ENCODE measurements at places on chromosomes 11 and 22.

DNA sequence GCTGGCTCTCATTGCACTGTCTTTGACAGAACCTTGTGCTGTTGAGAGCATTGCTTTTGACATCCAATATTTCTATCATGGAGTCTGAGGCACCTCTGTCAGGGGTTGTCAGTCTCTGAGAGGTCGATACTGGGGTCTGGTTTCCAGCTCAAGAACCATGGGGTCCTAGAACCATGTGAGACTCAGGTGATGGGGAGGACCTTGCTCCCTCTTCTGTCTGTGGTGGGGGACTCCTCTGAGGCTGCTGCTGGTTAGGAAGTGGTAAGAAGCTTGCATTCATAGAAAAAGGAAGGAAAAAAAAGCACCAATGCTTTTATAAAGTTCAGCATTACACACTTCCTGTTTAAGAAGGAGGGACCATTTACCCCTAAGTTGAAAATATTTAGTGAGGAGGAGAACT lies 91.8 kb upstream of the CD44 start:
- DNase-seq = no peak
- no peaks in the 10 kb centered on the region for H3K4me1 ChIP-seq
- peaks cover under 1% of the 10 kb centered on the region for H3K27me3 ChIP-seq
- H3K4me3 ChIP-seq = no peak overlapping the region
- H3K27ac ChIP-seq = no peak overlapping the region

- no peak overlapping the region for H3K4me3 ChIP-seq
- H3K27ac ChIP-seq = no peak overlapping the region
- no peak for DNase-seq
- no peaks in the 10 kb centered on the region for H3K36me3 ChIP-seq
- H3K4me1 ChIP-seq = peaks cover 5% of the 10 kb centered on the region
Observed at GRCh38 chr11:77771135-77771534, 49.4 kb downstream of the RSF1 start.

DNA sequence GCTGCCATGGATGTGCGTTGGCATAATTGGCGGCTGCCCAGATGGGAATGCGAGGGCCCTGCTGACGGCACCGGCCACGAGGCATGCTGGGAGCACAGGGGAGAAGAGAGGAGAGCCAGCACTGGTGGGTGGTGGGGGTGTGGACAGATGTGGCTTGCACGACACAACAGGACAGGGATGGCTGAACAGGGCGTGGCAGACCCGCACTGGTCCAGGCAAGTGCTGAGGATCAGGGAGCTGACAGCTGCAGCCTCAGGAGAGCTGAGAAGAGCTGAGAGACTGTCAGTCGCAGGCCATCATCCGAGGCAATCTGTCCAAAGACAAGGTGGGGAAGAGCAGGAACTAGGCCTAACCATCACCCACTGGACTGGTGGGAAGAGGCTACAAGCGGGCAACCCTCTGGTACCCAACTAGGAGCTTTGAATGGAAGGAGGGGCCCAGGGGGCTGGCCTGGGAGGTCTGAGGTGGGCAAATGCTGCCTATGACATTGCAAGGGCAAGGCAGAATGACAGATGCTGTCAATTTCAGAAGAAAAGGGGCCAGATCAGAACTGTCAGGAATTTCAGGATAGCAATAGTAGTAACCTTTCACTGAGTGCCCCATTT lies 2.4 kb downstream of the GNB1L start:
- H3K27me3 ChIP-seq = no peaks in the 10 kb centered on the region
- peaks cover 29% of the 10 kb centered on the region for H3K4me1 ChIP-seq
- H3K27ac ChIP-seq = peak overlapping the region; percentile 62
- peak overlapping the region; percentile 99 for H3K4me3 ChIP-seq

- H3K4me3 ChIP-seq = no peak overlapping the region
- H3K27ac ChIP-seq = peak overlapping the region; percentile 78
- H3K36me3 ChIP-seq = no peaks in the 10 kb centered on the region
- H3K27me3 ChIP-seq = peaks cover 6% of the 10 kb centered on the region
Observed at GRCh38 chr11:72828692-72829101, 14.5 kb downstream of the ATG16L2 start.

GRCh38 chr11:17683377-17684161 lies 35.8 kb upstream of the MYOD1 start:
- H3K36me3 ChIP-seq = no peaks in the 10 kb centered on the region
- no peaks in the 10 kb centered on the region for H3K4me1 ChIP-seq
- no peak overlapping the region for H3K4me3 ChIP-seq
- H3K27ac ChIP-seq = peak overlapping the region; percentile 66
- DNase-seq = no peak
- peaks cover 65% of the 10 kb centered on the region for H3K27me3 ChIP-seq

DNA sequence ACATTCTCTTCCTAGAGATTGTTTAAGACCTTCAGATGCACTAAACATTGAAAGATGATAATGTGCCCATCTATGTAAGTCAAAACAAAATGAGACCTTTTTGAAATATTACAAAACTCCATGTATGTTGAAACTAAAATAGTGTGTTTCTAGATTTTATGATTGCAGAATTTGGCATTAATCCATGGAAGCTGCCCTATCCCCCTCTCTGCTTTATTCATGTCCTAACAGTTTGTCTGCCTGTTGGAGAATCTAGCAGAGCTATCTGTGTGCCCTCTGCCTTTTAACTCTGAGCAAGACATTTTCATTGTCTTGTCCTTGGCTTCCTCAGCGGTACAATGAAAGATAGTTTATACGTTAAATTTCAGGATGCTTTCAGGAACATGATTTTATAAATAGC lies 105.5 kb downstream of the FAT3 start:
- peaks cover 39% of the 10 kb centered on the region for H3K4me1 ChIP-seq
- DNase-seq = no peak
- H3K4me3 ChIP-seq = no peak overlapping the region

DNA sequence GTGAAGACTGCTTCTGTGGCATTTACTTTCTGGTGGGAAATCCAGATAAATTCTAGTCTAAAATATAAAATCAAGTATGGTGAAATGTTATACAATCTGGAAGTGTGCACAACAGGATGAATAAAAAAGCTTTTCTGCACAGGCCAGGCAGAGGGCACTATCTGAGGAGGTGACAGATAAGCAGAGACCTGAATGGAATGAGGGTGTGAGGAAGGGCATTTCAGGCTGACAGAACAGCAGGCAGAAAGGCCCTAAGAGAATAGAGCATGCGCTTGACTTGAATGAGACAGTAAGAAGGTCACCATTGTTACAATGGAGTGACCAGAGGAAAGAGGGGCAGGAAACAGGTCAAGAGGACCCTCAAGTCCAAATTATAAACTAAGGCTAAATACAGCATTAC lies 33.6 kb upstream of the FNBP4 start:
- H3K36me3 ChIP-seq = peaks cover 16% of the 10 kb centered on the region
- no peaks in the 10 kb centered on the region for H3K27me3 ChIP-seq
- H3K27ac ChIP-seq = no peak overlapping the region
- no peak for DNase-seq
- no peaks in the 10 kb centered on the region for H3K4me1 ChIP-seq

GRCh38 chr11:2090172-2091111 lies 48.7 kb downstream of the IGF2 start:
- no peak overlapping the region for H3K4me3 ChIP-seq
- no peaks in the 10 kb centered on the region for H3K27me3 ChIP-seq

GRCh38 chr11:116646191-116646590 lies 126.6 kb downstream of the BUD13 start:
- no peaks in the 10 kb centered on the region for H3K36me3 ChIP-seq
- peaks cover 6% of the 10 kb centered on the region for H3K27me3 ChIP-seq
- peaks cover 10% of the 10 kb centered on the region for H3K4me1 ChIP-seq
- no peak for DNase-seq
- H3K4me3 ChIP-seq = no peak overlapping the region

DNA sequence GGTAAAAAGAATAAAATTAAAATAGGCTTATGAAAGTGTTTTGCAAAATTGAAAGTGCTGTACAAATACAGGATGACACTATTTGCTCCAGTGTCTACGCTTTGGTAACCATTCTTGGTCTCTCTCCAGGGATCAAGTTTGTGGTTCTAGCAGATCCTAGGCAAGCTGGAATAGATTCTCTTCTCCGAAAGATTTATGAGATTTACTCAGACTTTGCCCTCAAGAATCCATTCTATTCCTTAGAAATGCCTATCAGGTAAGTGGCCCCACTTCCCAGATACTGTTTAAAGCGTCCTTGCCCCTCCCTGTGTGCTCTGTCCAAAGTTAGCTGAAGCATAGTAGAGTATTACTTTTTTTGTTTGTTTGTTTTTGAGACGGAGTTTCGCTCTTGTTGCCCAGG lies 3.1 kb downstream of the TRAPPC4 start:
- no peak for DNase-seq
- H3K4me1 ChIP-seq = peaks cover 42% of the 10 kb centered on the region
- peaks cover 16% of the 10 kb centered on the region for H3K36me3 ChIP-seq
- no peaks in the 10 kb centered on the region for H3K27me3 ChIP-seq
- no peak overlapping the region for H3K27ac ChIP-seq
- peak overlapping the region; percentile 81 for H3K4me3 ChIP-seq

DNA sequence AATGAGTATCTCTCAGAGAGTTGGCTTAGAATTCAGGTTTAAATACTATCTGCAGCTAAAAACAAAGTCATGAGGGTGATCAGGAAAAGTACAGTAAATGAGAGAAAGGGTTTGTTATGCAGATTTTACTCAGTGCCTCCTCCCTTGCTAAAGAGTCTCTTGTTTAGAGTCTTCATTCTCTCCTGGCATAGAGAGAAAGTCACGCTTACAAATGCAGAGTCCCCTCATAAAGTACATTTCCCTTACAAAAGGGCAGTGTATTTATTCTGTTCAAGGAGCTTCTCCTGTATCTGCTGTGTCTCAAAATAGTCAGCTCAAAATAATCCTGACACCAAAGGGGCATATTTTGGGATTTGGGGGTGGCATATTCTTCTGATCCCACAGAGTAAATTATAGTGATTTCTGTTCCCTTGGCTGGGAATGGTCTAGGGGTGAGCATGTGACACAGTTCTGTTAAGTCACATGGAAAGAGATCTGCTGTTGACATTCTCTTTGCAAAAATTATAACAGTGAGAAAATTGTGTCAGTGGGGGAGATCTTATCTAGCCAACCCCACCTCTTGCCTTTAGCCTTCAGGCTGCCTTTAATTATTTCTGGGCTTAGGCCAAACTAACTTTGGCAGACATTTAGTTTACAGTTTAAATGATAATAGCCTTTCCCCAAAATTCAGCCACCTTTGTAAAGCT lies 102.9 kb downstream of the MTNR1B start:
- peaks cover 9% of the 10 kb centered on the region for H3K4me1 ChIP-seq
- H3K27me3 ChIP-seq = peaks cover 5% of the 10 kb centered on the region
- no peak overlapping the region for H3K27ac ChIP-seq
- DNase-seq = no peak
- no peaks in the 10 kb centered on the region for H3K36me3 ChIP-seq

GRCh38 chr22:46803031-46803880 lies 40.8 kb downstream of the TBC1D22A start:
- H3K4me3 ChIP-seq = no peak overlapping the region
- peaks cover 10% of the 10 kb centered on the region for H3K36me3 ChIP-seq
- H3K27me3 ChIP-seq = no peaks in the 10 kb centered on the region
- no peak overlapping the region for H3K27ac ChIP-seq
- DNase-seq = peak; percentile 30

- DNase-seq = no peak
- H3K4me1 ChIP-seq = peaks cover 14% of the 10 kb centered on the region
- no peak overlapping the region for H3K27ac ChIP-seq
- no peaks in the 10 kb centered on the region for H3K36me3 ChIP-seq
Observed at GRCh38 chr11:67613313-67613959, 6.7 kb downstream of the NDUFV1 start.

DNA sequence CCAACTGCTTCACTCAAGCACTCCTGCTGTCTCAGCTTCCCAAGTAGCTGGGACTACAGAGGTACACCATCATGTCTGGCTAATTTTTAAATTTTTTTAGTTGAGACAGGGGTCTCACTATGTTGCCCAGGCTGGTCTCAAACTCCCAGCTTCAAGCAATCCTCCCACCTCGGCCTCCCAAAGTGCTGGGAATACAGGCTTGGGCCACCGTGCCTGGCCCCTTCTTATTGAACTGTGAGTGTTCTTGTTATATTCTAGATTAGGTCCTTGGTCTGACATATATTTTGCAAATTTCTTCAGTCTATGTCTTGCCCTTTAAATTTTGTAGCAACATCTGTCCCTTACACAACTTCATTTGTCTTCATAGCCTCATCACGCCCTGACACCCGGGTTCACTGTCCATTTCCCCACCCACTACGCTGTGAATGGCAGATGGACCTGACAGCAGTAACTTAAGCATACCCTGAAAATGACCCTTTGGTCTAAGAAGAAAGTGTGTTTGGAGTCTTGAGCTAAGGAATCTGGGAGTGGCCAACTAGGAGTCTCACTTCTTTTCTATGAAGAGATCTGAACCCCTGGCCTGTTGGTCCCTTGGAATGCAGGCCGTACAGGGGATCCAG lies 4.2 kb upstream of the FAM118A start:
- H3K27me3 ChIP-seq = no peaks in the 10 kb centered on the region
- H3K27ac ChIP-seq = no peak overlapping the region
- H3K36me3 ChIP-seq = no peaks in the 10 kb centered on the region
- no peak for DNase-seq
- H3K4me3 ChIP-seq = peak overlapping the region; percentile 27
- peaks cover 15% of the 10 kb centered on the region for H3K4me1 ChIP-seq

DNA sequence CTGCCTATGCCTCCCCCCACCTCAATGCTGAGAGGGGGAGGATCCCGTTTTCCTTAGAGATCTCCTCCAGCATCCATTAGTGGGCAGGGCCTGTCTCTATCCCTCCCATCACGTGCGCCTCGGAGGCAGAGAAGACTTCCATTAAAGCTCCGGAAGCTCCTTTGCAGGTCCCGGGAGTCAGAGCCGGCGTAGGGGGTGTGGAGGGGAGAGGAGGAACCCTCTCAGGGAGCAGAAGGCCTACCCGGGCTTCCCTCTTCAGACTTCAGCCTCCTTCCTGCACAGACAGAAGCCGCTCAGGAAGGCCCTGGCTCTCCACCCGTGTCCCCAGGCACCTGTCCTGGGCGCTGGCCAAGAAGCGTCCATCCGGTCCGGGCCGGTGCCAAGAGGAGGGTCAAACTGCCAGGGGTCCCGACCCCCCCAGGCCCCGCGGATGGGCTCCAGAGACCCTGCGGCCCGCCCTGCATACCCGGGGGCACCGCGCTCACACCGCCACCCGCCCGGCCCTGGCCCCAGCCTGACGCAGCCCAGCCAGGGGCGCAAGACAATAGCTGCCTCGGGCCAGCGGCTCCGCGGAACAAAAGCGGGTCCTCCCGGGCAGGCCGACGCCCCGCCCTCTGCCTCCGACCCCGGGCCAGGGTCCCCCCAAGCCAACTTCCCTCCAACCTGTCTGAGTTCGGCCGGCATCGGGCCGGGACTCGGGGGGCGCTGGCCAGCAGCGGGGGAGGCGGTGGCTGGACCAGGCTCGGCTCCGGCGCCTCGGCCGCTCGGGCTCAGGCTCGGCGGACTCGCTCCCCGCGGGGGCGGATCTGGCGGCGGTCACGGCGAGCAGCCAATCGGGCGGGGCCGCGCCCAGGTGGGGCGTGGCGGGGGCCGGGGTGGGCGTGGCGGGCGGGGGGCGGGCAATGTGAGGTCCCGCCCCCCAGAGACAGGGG lies 29.9 kb downstream of the ARVCF start:
- H3K27me3 ChIP-seq = no peaks in the 10 kb centered on the region
- H3K4me3 ChIP-seq = peak overlapping the region; percentile 94
- no peaks in the 10 kb centered on the region for H3K36me3 ChIP-seq
- H3K27ac ChIP-seq = peak overlapping the region; percentile 50
- DNase-seq = peak; percentile 82

GRCh38 chr11:126112547-126112946 lies 49.9 kb upstream of the CDON start:
- no peaks in the 10 kb centered on the region for H3K36me3 ChIP-seq

GRCh38 chr11:104572279-104572678 lies 326.0 kb downstream of the CASP12 start:
- H3K36me3 ChIP-seq = no peaks in the 10 kb centered on the region
- H3K4me3 ChIP-seq = no peak overlapping the region
- no peak for DNase-seq
